Activated naive CD4-positive, alpha-beta T cell (primary cell): ENCODE measurements at places on chromosomes 11 and 22.

DNA sequence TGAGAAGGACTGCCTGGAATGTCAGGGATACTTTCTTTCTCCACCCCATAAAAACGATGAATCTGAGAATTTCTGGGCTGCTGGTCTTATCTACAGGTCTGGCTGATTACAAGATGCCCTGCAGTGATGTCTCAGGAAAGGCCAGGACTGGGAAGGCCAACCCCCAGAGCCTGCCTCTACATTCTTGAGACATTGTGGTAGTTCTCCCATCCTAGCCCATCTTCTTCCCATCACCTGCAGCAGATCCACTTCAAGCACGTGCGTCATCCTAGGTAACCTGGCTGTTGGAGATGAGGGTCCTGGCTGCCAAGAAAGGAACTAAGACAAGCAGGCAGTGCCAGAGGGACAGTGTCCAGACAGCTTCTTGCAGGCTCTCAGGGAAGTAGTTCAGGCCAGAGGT, 44.1 kb upstream of the E2F8 start:
- no peak for DNase-seq

DNA sequence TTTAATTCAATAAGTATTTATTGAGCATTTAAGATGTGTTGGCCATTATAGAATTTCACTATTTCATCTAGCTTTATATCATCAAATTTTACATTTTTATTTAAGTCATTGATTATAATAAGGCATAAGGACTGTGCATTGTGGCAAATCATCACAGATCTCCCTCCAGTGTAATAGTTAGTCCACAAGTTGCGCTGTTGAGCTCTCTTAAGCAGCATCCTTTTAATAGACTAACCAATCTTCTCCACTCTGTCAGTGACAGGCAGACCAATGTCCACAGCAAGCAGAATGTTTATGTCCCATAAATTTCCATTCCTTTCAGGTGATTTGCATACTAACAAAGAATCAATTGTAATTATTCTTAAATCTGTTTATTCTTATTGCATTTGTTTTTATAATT, 595.3 kb upstream of the CCDC90B start:
- no peak for DNase-seq

DNA sequence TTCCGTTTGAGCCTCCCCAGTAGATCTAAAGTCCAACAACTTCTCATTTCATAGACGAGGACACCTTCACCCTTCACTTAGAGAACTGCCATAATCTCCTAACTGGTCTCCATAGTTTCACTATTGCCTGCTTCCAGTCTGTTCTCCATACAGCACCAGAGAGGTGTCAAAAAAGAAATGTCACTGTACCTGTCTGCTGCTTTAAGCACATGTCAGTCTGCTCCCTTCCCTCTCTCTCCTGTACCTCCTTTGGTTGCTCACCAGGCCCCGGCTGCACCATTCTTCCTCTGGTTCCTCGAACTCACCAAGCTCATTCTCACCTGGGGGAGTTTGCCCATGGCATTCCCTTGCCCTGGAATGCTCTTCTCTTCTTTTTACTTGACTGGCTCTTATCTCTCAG, 75.8 kb downstream of the NAV2 start:
- no peak for DNase-seq

DNA sequence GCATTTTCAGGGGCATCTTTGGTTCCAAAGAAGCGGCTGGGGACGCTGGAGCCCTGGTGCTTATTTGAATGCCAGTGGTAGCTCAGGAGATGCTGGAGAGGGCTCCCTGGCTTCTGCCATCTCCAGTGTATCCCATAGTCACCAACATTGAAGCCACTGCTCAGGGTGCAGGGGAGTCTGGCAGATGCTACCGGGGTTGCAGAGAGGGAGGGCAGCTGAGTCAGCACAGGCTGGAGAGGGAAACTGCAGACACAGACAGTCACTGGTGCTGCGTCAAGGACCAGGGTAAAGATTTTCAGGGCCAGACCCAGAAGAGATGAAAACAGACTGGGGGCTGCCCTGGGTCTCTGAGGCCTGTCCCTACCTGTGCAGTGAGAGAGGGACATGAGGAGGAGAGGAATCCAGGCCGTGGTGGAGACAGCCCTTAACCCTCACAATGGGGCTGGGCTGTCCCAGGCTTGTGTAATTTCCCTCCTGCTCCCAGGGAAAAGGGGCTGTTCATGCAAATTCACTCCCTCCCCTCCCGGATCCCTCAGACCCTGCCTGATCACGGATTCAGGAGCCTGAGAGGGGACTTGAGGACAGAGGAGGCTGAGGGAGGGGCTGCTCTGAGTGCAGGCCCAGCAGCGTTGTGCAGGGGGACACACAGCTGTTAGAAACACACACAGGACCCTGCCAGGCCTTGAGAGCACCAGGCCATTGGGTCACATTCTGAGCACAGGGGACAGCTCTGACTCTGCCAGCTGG, 126.9 kb upstream of the GRK3 start:
- DNase-seq: no peak

DNA sequence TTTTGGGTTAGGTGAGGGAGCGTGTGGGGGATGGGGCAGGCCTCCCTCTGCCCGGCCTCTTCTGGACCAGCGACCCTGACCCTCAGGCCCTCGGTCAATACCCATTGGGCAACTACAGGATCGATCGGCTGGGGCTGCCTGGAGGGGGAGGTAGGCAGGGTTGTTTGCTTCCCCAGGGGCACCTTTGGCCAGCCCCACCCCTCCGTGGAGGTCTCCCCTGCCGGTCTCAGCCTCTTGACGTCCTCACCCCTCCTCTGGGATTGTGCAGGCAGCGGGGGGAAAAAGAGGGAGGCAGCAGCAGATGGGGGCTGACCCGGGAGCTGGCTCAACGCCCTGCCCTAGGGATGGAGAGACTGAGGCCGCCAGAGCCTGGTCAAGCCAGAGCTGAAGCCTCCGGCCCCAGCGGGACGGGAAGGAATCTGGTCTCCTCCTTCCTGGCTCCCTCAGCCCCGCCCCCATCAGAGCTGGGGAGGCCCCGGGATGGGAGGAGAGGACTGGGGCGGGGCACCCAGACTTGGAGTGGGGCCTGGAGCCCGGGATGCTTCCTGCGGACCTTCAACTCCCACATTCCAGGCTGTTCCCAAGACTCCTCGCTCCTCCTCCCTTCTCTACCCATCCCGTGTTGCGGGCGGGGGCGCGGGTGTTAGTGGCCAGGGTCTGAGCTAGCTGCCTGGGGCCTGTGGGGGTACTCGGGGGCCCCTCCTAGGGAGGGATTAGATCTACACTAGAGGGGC, 14.4 kb upstream of the CDC42EP1 start:
- no peak for DNase-seq

DNA sequence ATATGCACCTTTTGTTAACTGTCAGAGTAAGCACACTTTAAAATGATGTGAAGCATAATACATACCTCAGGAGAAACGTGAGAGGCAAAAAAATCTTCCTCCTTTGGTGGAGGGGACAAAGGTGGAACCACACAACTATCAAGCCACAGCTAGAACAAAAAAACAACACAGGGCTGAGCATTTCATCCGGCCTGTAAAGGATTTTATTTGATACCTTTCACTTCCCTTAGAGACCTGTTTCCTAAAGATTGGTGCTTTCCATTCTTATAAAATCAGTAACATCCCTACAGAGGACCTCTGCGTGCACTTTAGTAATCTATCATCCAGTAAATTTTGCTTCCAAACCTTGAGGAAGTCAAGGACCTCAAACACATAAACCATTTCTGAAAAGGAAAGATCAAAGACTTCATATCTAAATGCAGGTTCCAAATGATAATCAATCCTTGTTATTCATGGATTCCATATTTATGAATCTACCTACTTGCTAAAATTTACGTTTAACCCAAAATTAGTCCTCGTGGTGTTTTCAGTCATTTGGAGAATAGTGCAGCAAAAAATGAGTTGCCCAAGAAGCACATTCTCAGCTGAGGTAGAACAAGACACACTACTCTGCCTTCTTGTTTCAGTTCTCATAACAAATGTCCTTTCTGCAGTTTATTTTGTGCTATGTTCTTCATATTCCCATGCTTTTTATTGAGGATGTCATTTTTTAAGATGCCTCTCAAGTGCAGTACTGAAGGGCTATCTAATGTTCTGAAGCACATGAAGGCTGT, 22.7 kb downstream of the ARFGAP3 start:
- no peak for DNase-seq

GRCh38 chr11:131609337-131609736, 238.9 kb downstream of the NTM start:
- no peak for DNase-seq

- DNase-seq: no peak
These were observed 9.5 kb downstream of the IGLL5 start for GRCh38 chr22:22897091-22897490.

DNA sequence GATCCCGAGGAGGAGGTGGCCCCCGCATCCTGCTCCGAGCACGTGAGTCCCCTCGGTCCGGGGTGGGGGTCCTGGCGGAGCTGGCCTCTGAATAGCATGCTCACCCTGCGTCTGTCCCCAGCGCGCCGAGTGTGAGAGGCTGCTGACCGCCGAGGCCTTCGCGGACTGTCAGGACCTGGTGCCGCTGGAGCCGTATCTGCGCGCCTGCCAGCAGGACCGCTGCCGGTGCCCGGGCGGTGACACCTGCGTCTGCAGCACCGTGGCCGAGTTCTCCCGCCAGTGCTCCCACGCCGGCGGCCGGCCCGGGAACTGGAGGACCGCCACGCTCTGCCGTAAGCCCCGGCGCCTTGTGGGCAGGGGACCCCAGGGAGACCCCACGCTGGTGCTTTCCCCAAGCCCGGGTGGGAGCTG, 3.5 kb downstream of the MUC2 start:
- DNase-seq: no peak

- DNase-seq: no peak
These were observed 1477.9 kb downstream of the TBC1D22A start for GRCh38 chr22:48240148-48240934.

DNA sequence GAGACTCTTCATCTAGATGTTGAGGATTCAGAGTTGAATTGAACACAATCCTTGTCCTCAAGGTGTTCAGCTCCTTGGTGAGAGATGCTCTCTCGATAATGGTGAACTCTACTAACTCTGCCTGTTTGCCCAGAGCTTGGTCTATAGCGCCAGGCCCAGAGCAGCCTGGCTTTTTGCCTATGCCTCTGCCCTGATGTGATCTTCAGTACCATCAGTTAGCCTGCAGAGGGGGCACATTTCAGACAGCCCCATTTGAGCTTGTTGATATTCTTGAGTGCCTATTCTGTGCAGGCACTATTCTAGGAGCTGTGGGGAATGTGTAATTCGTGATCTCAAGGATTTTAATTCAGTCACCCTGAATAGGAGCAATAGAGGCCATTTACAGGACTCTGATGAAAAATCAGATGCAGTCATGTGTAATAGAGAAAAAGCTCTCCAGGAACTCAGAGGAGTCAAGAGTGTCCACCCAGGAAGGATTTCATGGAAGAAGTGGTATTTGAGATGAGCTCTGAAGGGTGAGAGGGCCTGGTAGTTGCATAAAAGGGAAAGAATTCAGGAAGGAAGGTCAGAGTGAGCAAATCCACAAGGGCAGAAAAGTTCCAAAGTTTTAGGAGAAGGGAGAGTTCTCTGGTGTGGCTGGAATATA, 19.3 kb downstream of the GTPBP1 start:
- DNase-seq: no peak

DNA sequence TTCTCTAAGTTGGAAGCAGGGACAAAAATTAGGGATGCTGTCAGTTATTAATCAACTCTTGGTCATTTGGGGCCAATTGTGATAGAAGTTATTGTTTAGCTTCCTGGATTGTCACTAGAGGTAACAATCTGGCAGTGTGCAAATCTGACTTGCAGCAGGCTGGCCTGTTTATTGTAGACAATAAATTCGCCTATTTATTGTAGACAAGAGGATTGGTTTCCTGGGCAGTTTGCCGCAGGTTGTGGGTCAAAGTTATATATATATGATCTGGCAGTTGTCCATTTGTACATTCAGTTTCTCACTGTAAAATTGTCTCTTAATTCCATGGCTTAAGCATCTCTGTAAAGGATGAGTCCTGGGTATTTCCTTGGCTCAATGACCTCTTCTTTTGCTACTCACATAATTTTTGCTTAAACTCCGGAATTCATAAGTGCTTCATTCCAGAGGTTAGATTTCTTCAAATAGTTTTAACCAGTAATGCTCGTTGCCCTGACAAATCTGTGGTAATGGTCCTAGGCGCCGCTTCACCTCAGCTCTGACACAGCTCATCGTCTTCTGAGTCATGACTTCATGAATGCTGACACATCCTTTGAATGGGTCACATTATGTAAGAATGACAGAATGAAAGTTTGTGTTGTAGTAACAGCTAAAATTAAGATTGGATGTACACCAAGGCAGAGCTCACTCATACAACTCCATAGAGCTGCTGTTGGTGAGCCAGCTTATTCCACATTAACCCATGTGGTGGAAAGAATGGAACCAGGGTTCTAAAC, 7.8 kb upstream of the MMP3 start:
- DNase-seq: no peak

DNA sequence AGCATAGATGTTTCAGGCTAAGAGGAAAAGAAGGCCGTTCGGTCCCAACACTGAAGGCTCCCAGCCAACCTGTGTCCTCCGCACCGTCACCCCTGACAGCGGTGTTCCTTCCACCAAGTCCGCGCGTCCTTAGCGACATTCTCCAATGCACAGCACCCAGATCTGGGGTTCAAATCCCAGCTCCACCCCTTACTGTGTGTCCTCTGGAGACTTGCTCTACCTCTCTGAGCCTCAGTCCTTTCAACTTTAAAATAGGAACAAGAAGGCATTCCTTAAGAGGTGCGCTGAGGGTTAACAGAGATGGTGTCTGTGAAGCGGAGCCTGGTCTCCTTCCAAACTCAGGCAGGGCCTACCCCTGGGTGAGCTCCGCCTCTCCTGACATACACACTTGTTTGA, 224.0 kb downstream of the MN1 start:
- DNase-seq: no peak

- DNase-seq: no peak
These were observed 17.9 kb downstream of the IFITM10 start for GRCh38 chr11:1732418-1733008.

DNA sequence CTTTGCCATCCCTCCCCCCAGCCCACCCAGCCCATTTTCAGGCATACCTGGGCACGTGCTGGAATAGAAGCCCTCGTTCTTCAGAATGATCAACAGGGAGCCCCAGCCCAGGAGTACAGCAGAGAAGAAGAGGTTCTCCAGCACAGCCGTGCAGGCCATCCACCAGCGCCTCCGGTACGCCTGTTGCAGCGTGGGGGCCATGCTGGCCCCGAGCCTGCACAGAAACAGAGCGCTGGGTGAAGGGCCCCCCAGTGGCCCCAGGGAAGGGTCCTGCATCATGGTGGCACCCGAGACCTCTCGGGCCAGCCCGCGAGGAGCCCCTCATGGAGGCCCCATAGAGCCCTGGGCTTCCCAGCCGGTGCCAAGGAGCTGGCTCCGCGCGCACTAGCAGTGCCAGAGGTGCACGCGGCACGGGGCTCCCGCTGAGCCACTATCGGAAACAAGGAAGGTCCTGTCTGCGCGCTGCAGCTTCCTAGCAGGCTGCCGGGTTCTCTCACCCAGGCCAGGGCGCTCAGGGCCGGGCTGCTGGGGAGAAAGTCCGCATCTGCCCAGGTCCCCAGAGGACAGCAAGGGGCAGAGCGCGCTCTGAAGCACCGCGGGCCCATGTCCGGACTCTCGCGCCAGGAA, 1.5 kb downstream of the SLC43A1 start:
- DNase-seq: no peak

DNA sequence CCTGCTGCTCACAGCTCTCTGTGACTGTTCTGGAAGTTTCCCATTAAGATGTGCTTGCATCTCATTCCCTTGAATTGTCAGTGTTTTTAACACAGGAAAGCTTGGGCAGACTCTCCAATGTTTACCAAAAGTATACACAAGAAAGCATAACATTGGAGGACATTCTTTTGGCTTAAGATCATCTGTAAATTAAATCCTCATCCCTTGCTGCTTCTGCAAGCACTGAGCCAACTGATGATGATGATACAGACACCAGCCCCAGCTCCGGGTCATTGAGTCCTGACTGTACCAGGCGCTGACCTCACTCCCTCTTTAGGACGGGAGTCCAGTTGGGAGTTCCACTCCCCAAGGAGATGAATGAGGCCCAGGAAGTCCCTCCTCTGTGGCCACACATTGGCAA, 23.8 kb downstream of the CD82 start:
- DNase-seq: no peak
